Tibial nerve (tissue), 4 donors: ENCODE measurements at places on chromosomes 13 and 19. TPM values are rescaled to one million over a fixed set of nuclear protein-coding genes. Genes with fewer than 3 reads are reported as not detected.

The FUT2 gene
- total RNA-seq: not detected

The ZNF264 gene
- 37.8 TPM for total RNA-seq

The CCL25 gene
- not detected for total RNA-seq

The CPAMD8 gene
- total RNA-seq: 16.8 TPM

The ZNF709 gene
- total RNA-seq: 4.8 TPM
